ENCODE measurements at places on chromosomes 11 and 22.

DNA sequence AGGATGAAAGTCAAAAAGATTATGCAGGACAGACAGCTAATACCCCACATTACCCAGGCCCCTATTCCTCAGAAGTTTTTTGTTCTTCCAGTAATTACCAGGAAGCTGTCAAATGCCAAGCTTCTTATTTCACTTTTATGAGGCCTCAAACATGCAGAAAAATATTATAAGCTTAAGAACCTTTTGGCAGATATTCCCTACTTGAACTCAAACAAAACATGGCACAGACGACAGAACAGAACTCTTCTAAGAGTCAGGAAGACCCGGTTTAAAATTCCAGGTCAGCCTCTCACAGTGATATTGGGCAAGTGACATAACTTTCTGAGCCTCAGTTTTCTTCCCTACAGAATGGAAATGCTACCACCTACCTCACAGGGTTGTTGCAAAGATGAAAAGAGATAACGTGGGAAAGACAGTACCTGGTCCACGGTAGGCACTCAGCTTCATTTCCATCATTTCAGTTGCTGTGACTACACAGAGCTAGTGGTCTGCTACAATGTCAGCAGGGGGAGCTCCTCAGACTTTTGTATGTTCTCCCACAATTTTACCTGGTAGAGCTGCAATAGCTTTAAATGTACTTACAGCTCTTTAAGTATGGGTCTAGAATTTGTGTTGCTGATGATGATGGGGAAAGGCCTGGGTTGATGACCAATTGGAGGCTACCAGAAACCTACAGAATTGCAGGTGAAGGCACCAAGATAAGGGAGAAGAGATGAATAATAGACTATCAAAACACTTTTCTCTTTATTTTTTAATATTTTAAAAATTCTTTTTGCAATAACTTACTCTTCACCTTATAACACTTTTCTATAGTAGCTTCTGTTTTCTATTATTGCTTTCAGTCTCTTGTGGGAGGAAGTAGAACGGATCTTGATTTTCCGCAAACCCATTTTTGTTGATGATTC, 98.3 kb upstream of the CHRM4 start:
- no peak for DNase-seq

DNA sequence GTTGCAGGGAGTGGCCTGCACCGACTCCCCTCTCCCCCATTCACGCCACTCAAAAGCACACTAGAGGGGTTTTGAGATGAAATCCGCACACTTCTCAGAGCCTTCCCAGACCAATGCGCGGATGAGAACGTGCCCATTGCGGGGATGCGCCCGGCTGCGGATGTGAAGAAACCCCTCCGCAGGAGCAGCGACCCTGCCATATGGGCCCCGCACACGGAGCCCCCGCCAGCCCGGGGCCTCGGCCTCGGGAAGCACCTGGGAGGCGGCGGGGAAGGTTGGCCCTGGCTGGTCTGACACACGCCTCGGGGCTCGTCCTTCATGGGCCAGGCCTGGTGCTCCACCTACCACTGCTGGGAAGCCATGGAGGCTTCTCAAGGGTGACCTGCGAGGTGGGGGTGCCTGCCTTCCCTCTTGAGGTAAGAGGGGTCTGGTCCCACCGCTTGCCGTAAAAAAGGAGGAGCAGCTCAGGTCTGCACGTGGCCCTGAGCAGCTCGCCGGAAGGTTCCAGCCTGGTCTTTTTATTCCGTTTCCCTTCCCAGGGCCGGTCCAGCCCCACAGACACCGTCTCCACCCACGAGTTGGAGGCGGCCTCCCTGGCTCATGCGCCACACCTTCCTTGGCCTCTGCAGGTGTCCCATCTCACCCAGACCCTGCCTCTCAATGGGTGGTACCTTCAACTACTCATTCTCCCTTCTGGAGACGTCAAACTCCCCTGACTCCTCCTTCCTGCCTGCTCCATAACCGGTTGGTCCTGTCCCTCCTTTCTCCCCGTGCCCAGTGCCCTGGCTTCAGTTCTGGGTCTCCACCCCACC, 39.4 kb downstream of the TRMU start:
- DNase-seq, result no peak

DNA sequence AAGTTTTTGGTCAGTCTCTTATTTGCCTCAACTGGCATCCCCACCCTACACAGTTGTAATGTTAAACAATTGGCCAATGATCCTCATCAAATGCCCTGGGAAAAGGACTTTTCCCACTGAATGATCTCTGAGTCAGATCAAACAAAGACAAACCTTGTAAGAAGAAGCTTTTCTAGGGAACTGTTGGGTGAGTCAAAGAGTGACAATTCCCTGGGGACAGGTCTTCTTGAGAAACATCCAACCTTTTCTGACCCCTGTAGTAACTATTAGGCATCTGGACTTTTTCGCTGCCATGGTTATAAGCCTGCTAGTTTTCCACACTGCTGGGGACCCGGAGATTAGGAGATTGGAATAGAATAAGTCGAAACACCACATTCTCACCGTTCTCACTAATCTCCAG, 789.8 kb upstream of the API5 start:
- no peak for DNase-seq

DNA sequence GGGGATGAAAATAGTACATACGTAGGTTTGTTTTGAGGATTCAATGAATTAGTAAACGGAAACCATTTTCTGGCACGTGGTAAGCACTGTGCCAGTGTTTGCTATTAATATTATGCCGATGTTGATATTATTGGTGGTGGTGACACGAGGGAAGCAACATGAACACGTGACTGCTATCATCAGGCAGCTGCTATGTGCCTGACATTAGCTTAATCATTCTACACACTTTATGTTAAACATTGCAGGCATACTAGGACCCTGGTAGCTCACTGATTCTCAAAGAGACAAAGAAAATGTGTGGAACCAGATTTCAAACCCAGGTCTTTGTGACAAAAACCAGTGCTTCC, 656 bp downstream of the SRRD start:
- DNase-seq, result no peak

DNA sequence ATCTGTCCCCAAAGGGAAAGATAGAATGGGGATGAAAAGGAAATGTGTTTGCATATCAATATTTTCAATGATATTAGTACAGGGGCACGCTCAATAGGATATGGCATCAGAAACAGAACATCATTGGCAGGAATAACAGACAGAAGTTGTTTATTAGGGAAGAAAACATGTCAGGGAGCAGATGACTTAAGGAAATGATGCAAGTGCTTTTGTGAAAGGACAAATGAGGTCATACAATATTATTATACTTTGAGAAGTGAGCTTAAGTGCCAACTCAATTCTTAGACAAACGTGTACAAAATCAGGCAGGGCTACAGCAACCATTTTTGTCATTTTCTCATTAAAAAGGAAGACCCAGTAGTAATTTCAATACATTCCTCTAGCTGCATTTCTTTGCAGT, 388.4 kb downstream of the SOX6 start:
- no peak for DNase-seq

DNA sequence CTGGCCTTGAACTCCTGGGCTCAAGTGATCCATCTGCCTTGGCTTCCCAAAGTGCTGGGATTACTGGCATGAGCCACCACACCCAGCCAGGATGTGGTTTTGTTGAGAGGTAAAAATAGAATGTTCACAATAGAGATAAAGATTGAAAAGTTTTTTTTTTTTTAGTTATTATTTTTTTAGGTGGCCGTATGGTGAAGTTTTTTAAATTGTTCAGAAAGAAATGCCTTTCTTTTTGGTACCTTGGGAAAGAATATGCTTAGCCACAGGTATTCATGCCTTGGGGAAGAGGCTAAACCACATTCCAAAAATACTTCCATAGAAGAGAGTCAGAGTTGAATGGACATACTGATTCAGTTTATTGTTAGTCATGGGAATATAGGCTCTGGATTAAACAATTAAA, 143.4 kb downstream of the C11orf91 start:
- DNase-seq, result no peak

- DNase-seq, result no peak
Observed at GRCh38 chr11:103609117-103610066, 427.0 kb upstream of the DDI1 start.

DNA sequence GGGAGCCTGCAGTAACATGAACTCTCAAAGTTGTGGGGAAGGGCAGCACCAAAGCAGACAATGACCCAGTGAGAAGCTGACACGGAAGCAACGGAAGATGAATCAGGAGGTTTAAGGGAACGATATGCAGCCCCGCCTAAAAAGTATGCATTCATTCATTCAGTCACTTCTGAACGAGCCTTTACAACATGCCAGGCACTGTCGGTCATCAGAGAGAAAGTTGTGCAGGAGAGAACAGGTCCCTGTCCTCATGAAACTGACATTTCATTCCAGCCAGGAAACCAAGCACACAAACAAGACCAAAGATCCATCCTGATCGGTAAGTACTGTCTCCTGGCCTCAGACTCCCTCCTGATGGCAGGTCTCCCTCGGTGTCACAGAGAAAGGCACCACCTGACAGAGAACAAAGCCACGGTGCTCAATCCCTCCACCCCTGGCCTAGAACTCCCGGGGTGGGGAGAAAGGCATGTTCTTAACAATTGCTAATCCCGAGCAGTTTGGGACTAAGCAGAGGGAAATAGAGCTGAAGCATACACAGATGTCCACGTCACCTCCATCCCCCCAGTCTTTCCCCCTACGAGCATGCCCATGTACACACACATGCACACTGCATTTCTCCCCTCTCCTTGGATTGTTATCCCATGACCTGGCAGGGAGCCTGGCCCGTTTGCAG, 49.3 kb downstream of the LRFN4 start:
- no peak for DNase-seq

GRCh38 chr11:111574373-111575225, 27.6 kb upstream of the SIK2 start:
- no peak for DNase-seq

GRCh38 chr11:117458275-117459122, 130.8 kb downstream of the CEP164 start:
- no peak for DNase-seq

GRCh38 chr11:2923446-2924375, 5.5 kb downstream of the PHLDA2 start:
- no peak for DNase-seq

DNA sequence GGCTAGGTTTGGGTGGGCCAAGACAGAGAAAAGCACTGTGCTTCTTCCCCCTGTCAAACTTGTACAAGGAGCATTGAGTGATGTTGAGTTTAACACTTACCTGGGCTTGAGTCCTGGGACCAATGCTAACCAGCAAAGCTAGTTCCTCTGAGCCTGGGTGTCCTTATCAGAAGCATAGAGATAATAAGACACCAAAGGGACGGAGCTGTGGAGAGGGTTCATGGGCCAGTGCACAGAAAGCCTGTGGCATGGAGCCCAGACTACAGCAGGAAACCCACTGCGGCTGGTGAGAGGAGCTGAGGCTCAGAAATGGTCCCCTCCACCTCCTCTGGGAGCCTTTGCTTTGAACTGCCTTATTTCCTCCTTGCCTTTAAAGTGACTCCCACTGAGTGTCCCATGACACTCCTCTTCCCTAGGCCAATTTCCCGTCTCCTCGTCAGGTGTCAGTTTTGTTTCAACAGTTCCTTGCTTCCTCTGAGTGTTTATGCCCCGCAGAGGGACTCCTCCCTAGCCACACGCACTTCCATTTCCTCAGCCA, 9.4 kb downstream of the SLCO2B1 start:
- DNase-seq, result no peak

DNA sequence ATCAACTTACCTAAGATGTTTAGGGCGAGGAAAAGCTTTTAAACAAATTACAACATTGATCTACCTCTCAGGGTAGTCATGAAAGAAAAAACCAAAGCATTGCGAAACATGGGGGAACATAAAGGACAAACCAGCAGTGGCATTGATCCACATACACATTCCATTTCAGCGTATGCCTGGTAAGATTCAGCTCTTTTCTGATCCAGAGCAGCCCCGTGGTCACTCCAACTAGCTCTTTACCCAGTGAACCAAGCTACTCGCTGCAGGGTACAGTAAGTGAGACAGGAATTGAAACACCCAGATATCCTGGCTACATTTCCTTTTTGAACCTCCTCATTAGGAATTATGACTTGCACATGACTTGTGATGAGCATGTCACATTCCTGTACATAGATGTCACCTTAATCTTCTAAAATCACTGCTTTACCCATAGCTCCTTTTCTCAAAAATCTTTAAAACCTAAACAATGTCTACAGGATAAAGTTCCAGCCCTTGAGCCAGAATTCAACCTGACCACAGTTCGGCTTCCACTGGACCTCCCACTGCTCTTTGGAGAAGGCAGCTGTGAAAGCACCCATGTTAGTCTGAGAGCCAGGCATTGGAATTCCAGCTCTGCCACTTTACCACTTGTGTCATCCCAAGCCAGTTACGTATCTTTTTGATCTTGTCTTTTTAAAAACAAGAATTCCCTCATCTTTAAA, 42.9 kb upstream of the AKIP1 start:
- DNase-seq, result no peak

DNA sequence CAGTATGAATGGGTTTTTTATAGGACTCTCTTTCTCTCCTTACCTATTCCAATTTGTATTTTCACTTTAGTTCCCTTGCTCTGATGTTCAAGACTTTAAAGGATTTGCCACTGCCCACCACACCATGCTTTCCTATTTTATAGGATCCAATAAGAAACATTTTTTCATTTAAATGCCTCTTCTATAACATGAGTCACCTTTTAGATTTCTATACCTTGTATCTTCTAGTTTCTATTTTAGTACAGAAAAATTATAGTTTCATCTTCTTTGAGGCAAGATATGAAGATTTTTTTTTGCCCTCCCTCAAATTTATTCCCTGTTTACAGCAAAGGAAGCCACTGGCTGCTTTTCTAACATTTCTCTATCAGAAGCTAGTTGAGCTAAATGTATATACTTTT, 76.8 kb downstream of the ARFGAP2 start:
- no peak for DNase-seq

DNA sequence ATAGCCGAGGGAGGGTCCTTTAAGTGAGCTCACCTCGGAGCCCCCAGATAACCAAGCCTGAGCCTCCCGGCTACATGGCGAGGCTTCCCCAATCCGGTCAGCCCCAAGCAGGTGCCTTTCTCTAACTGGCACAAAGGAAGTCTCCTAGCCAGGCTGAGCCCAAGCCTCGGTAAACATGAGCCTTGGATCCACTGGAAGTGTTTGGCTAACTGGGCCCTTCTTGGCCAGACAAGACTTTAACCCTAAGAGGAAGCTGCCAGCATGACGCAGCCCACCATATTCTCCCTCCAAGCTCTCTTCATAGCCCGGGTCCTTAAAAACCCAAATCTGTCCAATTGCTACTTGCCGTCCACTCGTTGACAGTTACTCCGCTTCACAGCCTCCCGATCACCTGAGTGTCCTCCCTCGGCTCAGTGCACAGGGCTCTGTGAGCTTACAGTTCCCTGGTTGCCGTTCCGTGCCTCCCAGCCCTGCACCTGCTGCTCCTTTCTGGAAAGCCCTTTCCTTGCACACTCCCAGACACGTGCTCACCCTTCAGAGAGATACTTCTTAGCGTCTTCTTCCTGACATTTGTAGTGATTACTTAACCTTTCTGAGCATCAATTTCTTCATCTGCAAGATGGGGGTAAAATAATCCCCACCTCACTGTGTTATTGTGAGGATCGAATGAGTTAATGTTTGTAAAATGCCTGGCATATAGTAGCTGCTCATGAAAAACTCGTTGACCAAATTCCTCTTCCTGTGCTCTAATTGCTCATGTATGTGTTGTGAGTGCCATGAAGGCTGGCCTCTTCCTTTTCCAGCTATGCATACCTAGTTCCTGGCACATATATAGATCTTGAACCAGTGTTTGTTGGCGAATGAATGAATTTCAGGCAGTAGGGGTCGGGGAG, 25.6 kb downstream of the TXN2 start:
- no peak for DNase-seq

Data from GOT3 (cell line).